ENCODE measurements at places on chromosomes 3 and 15.

GRCh38 chr15:52171807-52172206 lies 19.4 kb downstream of the GNB5 start:
- DNase-seq, result no peak

- DNase-seq, result no peak
Measured at GRCh38 chr3:105835606-105836005, 33.2 kb downstream of the CBLB start.

DNA sequence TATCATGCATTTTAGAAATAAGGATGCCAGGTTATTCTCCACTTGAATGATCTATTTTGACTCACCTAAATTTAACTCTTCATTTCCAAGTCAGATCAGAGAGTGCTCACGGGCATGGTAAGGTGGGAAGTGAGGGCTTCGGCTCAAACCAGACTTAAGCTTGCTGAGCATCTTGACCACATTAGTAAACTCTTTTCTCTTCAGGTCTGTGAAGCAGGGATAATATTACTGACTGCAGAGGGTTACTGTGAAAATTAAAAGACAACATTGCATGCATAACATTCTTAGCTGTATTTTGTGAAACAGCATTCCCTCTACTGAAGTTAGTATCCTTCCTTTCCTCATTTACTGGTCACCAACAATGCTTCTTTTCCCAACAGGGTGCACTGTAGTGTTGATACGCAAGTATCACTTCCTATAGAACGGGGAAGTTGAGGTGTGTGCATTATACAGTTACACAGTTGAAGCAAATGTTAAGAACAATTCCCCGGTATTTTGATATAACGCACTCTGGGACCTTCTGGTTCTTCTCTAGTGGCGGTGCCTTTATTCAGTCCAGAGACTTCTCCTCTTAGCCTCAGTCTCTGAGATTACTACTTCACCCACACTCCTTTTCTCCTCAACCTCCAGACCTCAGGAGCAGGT lies 74.1 kb upstream of the MNS1 start:
- DNase-seq, result no peak

- no peak for DNase-seq
Measured at GRCh38 chr3:178482981-178483380, 53.3 kb upstream of the KCNMB2 start.

GRCh38 chr3:55897573-55898224 lies 410.6 kb upstream of the WNT5A start:
- DNase-seq, result no peak

- DNase-seq, result no peak
Measured at GRCh38 chr3:169787791-169788190, 14.6 kb downstream of the MYNN start.

GRCh38 chr3:184230603-184231528 lies 1.5 kb downstream of the VWA5B2 start:
- no peak for DNase-seq

DNA sequence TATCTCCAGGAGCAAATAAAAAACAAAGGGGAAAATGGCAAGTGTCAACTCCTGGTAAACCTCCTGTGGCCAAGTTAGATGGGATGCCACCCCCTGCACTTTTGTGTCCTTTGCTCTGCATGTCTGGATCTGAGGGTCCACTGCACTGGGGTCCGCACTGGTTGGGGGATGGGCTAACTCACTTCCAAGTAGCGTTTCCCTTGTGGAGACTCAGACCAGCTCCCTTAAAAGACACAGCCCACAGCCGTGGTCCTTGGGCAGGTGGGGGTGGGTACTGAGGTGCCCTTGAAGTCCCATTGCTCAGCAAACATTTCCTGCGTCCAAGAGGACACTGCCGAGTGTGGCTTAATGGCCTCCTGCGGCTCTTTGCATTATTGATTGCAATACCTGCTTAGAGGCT lies 188.2 kb downstream of the MEGF11 start:
- no peak for DNase-seq

DNA sequence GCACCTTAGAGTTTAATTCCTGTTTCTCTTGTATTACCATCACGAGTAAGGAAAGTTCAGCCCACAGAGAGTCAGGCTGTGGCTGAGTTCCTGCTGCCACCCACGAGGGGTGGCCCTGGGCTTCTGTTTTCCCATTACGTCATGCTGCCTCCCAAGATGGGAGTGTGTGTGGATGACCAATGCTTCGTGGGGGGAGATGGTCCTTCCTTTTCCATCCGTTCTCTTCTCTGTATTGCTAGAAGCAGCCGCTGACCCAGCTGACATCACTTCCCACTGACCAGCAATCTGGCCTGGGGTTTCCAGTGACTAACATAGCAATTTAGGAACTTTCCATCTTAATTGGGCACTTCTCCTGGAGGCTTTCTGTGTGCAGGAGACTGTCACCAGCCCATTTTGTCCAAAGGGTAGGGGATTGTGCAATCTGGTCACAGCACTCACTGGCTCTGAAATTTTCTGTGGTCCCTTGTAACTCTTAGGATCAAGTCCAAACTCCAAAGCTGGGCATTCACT lies 9.3 kb downstream of the IRAK2 start:
- no peak for DNase-seq

DNA sequence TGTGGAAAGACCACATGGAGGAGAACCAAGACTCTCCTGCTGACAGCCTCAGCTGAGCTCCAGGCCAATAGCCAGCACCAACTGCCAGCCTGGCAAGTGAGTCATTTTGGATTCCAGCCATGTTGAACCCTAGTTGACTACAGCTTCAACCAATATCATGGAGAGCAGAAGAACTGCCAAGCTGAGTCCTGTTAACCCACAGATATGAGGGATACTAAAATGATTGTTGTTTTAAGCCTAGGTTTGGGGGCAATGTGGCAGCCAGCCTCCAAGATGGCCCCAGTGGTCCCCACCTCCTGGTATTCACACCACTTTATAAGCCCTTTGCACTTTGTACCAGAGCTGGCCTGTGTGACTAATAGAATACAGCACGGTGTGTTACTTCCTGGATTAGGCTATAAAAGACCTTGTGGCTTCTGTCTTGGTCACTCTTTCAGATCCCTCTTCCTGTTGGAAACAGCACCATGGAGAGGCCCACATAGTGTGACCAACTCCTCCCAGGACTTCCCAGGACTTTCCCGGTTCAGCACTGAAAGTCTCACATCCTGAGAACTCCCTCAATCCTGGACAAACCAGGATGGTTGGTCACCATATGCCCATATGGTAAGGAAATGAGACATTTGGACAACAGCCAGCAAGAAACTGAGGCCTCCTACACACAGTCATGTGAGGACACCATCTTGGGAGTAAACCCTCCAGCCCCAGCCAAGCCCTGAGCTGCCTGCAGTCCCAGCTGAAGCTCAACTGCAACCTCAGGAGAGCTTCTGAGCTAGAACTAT lies 32.4 kb upstream of the CDV3 start:
- no peak for DNase-seq

GRCh38 chr3:71791634-71792033 lies 6.7 kb upstream of the PROK2 start:
- no peak for DNase-seq

DNA sequence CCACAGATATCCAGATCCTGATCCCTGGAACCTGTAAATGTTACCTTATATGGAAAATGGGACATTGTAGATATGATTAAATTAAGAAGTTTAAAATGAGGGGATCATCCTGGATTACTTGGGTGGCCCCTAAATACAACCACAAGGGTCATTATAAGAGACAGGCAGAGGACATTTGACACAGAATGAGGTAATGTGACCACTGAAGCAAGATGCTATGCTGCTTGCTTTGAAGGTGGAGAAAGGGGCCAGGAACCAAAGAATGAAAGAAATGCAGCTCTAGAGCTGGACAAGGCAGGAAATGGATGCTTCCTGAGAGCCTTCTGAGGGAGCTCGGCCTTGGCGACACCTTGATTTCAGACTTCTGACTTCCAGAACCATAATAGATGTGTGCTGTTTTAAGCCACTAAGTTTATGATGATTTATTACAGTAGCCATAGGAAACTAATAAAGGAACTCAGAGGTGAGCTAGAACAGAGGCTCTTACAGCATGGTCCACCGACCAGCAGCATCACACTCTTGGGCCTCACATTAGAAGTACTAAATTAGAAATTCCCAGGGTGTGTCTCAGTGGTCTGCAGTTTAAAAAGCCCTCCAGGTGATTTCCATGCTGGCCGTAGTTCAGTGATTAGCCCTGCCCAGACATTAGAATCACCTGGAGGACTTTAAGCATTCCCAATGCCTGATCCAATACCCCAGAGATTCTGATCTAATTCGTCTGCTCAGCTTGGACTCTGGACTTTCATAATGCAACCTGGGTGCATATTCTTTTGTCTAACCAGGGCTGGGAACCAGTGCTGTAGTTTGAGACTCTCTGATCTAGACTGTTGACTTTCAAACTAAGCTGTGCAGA lies 7.5 kb downstream of the COLQ start:
- no peak for DNase-seq

DNA sequence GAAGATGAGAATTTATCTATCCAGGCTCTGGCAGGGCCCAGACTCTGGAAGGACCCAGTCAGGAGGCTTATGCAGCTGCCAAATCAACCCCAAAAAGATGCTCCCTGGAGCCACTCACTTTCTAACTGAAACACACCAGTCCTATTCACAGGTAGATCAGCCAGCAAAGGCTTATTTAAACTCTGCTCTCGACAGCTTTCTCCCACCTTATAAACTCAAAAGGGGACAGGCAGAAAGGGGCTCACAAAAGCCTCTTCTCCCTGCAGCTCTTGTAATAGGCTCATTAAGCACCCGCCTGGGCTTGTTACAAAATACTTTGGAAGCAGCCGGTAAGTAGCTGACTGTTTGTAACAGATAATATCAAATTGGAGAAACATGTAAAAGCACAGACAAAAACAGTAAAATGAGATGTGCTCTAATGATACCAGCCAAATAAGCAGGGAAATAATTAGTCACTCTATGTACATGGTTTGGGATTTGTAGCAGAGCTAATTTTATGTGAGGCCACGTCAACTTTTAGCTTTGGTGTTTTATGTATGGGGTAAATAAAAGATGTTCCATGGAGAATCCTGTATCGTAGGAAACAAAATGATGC lies 213.8 kb downstream of the NR2F2 start:
- DNase-seq, result no peak

- no peak for DNase-seq
Measured at GRCh38 chr3:151226088-151226563, 23.1 kb upstream of the GPR171 start.

- no peak for DNase-seq
Measured at GRCh38 chr15:58724466-58724865, 25.0 kb downstream of the ADAM10 start.

- no peak for DNase-seq
Measured at GRCh38 chr15:41935566-41936020, 36.8 kb downstream of the EHD4 start.

DNA sequence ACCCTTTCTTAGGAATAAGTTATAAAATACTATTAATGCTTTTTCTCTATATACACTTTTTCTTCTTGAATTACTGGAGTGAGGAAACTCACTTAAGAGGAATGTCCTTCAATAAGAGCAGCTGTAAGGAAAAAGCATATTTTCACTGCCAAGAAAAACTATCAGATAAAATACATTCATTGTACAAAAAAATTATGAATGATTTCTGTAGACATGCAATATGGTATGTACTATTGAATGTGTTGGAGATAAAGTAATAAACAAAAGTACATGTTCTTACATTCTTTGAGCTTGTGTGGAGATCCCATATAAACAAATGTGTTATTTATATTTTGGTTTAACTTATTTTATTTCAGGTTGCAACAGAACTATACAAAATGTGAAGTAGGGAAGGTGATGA lies 241.0 kb upstream of the ZNF717 start:
- DNase-seq, result no peak

DNA sequence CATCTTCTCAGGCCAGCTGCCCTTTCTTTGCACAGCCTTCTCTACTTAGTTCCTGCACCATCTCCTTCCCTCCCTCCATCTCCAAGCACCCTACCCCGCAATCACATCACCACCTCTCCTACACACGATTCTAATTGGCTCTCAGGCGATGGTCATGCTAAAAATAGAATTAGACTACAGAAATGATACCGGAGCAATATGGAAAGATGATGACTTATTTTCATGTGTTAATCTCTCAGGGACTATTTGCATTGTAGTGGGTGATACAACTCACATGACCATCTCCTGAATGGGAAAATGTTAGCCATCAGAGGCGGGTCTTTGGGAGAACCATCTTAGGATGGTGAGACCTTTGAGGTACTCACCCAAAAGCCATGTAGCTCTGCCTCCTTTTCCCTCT lies 54.7 kb upstream of the PPARG start:
- DNase-seq, result no peak

DNA sequence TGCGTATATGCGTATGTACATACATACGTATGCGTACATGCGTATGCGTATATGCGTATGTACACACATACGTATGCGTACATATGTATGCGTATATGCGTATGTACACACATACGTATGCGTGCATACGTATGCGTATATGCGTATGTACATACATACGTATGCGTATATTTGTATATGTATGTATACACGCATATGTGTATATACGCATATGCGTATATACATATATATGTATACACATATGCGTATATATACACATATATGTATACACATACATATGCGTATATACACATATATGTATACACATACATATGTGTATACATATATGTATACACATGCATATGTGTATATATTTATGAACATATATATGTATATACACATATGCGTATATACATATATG lies 12.1 kb downstream of the MCTP2 start:
- DNase-seq, result no peak

- no peak for DNase-seq
Measured at GRCh38 chr3:40312661-40313226, 3.2 kb downstream of the EIF1B start.

- no peak for DNase-seq
Measured at GRCh38 chr15:99168601-99169580, 64.0 kb downstream of the SYNM start.

GRCh38 chr3:176219970-176220369 lies 977.3 kb downstream of the TBL1XR1 start:
- no peak for DNase-seq

All from progenitor cell of endocrine pancreas (in vitro differentiated cells).